Ureter (tissue), 1 donor: ENCODE measurements at places on chromosomes 16 and 17.

DNA sequence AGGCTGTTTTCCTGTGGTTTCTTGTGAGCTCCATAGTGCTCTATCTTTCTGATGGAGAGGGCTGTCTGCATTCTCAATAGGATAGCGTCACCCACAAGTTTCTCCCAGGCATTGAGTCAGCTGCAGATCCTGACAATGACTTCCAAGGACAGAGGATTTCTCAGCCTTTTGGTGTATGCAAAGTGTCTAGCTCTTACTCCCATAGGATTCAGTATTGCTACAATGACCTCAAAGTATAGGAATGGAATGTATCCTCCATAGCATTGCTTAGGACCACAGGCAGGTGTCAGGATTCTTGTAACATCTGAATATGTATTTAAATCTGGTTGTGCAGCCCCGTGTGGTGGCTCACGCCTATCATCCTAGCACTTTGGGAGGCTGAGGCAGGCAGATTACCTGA is 32.3 kb downstream of the SMIM36 start:
- no peak for DNase-seq

DNA sequence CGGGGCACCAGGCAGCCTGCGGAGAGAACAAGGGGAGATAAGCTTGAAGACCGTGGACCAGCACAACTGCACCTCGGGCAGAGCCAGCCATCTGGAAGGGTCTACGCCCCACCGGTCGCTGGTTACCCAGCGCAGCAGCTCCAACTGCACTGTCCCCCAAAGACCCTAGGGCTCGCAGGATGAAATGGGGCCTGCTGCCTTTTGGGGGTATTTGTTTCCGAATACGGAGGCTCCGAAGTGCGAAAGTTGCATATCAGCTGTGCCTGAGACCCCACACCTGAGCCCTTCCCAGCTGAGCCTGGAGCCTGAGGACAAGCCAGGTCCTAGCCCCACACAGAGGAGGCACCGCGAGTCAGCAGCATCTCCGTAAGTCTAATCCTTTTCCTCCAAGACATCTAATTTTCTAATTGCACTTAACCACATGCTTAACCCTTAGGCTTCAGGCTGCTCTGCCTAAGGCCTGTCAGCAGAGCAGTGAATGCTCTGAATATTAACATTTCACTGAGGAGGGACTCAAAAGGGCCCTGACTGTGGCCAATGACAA is 4.0 kb downstream of the KIFC3 start:
- DNase-seq = no peak

- DNase-seq = no peak
These were observed 293.3 kb downstream of the MAF start for GRCh38 chr16:79307214-79307613.

DNA sequence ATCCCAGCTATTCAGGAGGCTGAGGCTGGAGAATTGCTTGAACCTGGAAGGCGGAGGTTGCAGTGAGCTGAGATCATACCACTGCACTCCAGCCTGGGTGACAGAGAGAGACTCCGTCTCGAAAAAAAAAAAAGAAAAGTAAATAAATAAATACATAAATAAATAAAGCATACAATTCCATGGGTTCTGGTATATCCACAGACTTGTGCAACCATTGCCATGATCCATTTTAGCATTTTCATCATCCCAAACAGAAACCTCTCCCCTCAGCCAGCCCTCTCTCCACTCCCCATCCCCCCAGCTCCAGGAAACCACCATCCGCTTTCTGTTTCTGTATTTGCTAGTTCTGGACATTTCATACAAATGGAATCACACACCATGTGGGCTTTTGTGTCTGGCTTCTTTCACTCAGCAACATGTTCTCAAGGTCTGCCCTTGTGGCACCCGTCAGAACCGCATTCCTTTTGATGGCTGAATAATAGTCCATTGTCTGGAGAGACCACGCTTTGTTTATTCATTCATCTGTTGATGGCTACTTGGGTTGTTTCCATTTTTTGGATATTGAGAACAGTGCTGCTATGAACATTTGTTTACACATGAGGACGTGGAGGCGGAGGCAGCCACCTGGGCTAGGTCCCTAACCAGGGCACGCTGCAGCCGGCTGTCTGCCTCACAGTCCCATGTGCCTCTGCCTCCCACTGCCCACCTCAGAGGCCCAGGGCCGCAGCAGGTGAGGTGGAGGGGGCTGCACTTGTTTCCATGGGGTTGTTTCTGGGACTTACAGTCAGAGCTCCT is 76.2 kb downstream of the NT5M start:
- no peak for DNase-seq

DNA sequence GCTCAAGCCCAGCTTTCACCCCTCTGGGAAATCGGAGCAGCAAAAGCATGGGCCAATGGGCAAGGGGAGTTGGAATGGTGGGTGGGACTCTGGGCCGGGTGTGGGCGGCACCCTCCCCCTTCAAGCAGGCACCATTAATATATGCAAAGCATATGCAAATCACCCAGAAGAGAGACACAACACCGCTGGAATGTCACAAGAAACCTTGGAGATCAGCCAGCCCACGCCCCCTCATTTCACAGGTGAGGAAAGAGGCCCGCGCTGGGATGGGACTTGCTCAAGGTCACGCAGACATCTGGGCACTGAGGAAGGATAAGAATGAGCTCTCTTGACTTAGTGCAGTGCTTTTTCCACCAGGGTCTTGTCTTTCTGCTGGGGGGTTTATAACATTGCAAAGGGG is 4.8 kb downstream of the SRCIN1 start:
- no peak for DNase-seq
